ENCODE measurements at places on chromosomes 3 and 15. TPM values are rescaled to one million over a fixed set of nuclear protein-coding genes. Genes with fewer than 3 reads are reported as not detected.

The RBM5 gene
- total RNA-seq: 503 TPM

The ZNF660 gene
- total RNA-seq: 28.5 TPM

The DZIP1L gene
- 26.9 TPM for total RNA-seq

The RASGRF1 gene
- total RNA-seq: 8.5 TPM

The C3orf85 gene
- total RNA-seq: not detected

The RSL24D1 gene
- 99.8 TPM for total RNA-seq

The CCR3 gene
- total RNA-seq: not detected

The CD47 gene
- total RNA-seq: 348 TPM

The LRRN1 gene
- 49.1 TPM for total RNA-seq

The ATP13A5 gene
- 0.63 TPM for total RNA-seq

The MESP2 gene
- not detected for total RNA-seq

The MYZAP gene
- 0.63 TPM for total RNA-seq

Measured in parietal lobe (tissue), 2 donors.